ENCODE measurements at places on chromosomes 6 and 20.
A peak's percentile ranks its signal among the peaks of the same experiment; 100 is the strongest.

- no peak for DNase-seq
Observed at GRCh38 chr6:114195027-114195365, 147.8 kb downstream of the HS3ST5 start.

GRCh38 chr20:47638851-47639250 lies 137.2 kb downstream of the NCOA3 start:
- no peak for DNase-seq

DNA sequence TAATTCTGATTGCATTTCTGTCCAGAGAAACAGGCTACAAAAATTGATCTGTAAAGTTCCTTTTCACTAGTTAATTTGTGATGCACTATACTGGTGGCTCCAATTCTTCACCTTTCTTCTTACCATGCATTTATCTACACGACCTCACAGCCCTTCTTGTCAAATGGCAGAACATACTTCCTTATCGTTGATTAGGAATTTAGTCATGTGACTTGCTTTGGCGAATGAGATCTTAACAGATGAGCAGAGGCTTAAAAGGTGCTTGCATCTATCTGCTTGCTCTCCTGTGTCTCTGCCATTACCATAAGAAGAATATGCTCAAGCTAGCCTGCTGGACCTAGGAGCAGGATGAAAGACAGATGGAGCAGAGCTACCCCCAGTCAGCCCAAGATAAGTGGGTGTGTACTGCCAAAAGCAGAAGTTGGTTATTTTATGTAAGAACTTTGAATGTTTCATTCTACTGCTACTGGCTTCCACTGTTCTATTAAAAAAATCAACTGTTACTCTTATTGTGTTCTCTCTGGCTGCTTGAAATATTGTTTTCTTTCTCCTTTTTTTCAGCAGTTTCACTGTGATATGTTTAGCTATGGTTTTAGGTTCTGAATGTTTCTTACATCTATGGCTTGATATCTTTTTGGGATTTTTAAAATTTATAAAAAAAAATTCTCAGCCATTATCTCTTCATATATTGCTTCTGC lies 40.2 kb upstream of the RBM24 start:
- DNase-seq = no peak

DNA sequence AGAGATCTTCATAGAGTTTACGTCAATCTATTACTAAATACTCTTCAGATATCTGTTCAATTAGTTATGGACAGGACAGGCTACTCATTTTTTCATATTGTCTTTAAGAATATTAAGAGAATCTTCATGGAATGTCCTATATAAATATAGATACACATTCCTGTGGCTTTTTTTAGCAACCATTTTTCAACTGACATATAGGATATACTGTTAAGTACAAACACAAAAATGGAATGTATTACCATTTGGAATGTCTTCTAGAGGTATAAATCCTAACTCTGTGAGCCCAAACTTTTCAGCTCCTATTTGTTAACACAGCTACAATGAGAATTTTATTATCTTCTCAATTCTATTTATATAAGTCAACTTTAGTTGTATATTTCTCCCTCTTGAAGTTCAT lies 239.6 kb upstream of the DEFB112 start:
- no peak for DNase-seq

GRCh38 chr20:41475503-41475902 lies 108.9 kb upstream of the EMILIN3 start:
- no peak for DNase-seq

DNA sequence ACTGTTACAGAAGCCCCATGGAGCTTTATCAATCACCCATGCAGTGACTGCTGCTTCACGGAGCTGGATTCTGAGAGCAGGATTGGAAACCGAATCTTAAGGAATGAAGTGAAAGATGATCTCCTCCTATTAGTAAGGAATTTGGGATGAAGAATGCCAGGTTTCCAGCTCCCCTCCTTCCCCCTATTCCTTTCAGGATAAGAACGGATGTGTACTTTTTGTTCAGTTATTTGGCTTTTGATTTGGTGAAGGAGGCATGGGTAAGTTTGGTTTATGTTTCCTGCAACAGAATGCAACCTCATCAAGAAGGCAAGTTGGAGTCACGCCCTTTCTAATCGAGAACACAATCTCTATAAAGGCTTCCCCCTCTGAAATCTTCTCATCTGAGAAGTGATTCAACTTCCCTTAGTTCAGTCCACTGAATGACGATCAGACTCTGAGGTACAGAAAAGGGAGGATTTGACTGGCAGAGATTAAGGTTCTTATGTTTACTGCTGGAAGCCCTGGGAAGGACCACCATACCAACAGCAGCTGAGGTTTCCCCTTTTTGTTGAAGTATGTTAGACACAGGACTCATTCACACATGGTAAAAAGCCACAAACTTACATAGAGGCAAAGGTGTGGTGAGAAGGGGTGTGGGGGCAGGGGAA lies 5.5 kb downstream of the ELMO2 start:
- peak; percentile 61 for DNase-seq

- DNase-seq = no peak
Observed at GRCh38 chr6:129096651-129097290, 213.8 kb downstream of the LAMA2 start.

GRCh38 chr6:66496659-66497058 lies 789.6 kb upstream of the EYS start:
- no peak for DNase-seq

DNA sequence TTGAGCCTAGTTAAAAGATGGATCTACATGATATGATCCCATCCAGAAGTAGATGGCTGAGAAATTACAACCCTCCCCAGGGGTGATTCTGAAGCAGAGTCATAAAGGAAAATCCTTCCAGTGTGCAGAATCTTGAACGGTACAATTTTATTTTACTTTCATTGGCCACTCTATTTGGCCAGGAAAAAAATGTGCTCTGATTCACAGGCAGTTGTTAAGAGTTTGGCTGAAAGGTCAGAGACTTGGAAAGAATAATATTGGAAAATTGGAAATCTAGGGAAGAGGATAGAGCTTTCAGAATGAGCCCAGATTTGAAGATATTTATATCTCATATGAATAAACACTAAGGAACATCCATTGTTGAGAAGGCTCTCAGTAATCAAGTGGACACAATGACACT lies 1299.3 kb upstream of the GJE1 start:
- DNase-seq = no peak

DNA sequence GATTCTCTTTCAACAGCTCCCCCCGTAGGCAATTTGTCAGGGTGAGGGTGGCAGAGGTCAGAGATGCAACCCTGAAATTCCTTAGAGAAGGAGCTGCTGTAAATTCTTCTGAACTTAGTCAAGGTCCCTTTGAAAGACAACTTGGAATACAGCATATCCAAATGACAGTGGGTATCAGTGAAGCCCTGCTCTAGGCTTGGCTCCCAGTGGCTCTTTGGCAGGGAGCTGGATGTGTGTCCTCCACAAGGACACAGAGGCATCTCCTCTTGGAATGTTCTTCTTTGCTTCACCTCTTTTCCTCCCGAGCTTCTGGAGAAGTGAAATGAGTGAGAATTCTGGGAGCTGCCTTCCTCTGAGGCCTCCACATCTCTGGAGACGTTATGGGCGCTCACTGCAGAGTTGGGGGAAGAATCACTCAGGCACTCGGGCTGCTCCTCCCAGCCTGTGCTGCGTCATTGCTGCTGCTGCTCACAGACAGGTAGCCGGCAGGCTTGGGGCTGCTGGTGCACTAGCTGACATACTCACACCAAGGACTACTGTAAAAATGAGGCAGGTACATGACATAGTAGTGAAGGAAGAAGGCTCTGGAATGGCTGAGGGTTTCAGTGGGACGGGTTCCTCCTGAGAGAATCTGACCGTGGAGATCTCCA lies 34.1 kb downstream of the DYNLT1 start:
- DNase-seq = no peak

DNA sequence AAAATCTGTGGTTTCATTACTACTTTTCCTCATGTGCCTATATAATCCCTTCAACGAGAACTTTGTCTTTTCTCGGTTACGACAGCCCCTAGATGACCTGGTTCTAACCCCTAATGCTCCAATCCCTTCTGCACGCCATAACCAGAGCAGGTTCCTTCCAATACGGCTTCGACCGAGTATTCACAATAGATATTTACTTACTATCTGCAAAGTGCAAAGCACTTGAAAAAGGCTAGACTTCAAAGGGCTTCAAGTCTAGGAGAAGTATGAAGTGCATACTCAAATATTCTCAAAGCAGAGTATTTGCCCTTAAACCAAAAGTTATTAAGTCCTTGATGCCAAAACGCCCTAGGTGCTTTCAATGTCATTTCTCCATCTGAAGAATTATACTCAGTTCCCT lies 63.4 kb upstream of the NHSL1 start:
- DNase-seq = no peak

DNA sequence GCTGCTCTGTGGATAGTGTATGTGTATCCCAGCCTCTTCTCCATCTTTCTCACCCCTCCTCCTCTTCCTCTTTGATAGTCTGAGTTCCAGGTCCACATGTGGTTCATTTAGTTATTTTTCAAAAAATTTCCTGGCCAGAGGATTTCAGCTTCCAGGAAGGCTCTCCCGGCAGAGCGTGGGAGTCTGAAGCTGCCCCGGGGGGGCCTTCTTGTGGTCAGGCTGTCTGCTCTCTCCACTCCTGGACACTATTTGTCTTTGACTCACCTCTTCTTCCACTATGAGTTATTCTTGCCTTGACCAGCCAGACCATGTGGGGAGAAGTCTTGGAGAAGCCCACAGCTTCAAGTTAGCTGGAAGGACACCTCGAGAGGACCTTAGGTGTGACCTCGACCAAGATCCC lies 258.8 kb downstream of the CDC5L start:
- no peak for DNase-seq

- no peak for DNase-seq
Observed at GRCh38 chr6:141202626-141203025, 930.1 kb upstream of the GJE1 start.

- DNase-seq = peak; percentile 4
Observed at GRCh38 chr6:40308533-40309306, 278.4 kb downstream of the LRFN2 start.

- DNase-seq = no peak
Observed at GRCh38 chr6:149216459-149216858, 101.1 kb upstream of the TAB2 start.

DNA sequence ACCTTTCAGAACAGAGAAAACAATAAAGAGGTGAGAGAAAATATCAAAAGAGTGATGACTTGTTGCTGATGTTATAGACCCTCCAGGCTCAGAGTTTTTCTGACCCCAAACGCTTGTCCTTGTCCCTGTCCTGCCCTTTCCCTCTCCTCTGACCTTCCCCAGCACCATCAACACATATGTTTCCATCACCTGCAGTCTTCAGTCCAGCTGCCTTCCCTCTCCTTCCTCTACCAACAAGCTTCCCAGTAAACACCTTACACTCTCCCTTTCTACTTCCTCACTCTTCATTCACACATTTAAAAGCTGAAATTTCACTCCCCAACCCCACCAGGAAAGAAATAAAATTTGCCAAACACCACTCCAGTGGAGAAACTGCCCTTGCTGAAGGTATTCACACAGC lies 25.4 kb upstream of the AFDN start:
- DNase-seq = no peak

DNA sequence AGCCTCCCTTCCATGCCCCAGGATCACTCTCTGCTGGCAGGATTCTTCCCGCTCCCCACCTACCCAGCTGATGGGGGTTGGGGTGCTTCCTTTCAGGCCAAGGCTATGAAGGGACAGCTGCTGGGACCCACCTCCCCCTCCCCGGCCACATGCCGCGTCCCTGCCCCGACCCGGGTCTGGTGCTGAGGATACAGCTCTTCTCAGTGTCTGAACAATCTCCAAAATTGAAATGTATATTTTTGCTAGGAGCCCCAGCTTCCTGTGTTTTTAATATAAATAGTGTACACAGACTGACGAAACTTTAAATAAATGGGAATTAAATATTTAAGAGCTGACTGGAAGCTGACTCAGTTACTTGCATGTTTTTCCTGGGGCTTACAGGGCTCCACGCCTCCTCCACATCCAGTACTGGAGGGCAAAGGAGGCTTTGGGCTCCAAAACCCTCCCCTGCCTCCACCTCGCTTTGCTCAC lies 24.3 kb upstream of the FANCE start:
- DNase-seq = no peak

GRCh38 chr20:7911586-7912330 lies 28.5 kb downstream of the HAO1 start:
- DNase-seq = no peak

- no peak for DNase-seq
Observed at GRCh38 chr20:15654208-15654649, 919.0 kb downstream of the KIF16B start.

All from CD8-positive, alpha-beta memory T cell (primary cell).